ENCODE measurements at places on chromosomes 11 and 22.
A peak's percentile ranks its signal among the peaks of the same experiment; 100 is the strongest.

GRCh38 chr11:126305699-126306098, 1.8 kb downstream of the DCPS start:
- no peak for DNase-seq

DNA sequence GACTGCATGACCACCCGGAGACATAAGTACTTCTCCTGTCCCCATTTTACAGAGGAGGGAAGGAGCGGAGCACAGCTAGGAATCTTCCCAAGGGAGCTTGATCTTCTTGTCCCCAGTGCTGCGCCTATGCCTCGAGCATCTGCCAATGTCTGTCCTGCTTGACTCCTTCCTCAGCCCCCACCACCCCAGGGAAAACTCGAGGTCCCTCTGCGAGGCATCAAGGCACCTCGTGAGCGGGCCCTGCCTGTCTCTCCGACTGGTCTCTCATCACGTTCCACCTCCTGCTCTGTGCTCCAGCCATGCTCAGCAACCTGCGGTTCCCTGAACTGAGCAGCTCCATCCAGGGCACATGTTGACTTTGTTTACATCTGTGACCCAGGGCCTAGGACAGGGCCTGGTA, 2.5 kb downstream of the NCF4 start:
- no peak for DNase-seq

- DNase-seq, result no peak
These were observed 44.1 kb downstream of the FAM118A start for GRCh38 chr22:45353786-45354185.

GRCh38 chr11:61554172-61554988, 26.5 kb downstream of the SYT7 start:
- peak; percentile 19 for DNase-seq

DNA sequence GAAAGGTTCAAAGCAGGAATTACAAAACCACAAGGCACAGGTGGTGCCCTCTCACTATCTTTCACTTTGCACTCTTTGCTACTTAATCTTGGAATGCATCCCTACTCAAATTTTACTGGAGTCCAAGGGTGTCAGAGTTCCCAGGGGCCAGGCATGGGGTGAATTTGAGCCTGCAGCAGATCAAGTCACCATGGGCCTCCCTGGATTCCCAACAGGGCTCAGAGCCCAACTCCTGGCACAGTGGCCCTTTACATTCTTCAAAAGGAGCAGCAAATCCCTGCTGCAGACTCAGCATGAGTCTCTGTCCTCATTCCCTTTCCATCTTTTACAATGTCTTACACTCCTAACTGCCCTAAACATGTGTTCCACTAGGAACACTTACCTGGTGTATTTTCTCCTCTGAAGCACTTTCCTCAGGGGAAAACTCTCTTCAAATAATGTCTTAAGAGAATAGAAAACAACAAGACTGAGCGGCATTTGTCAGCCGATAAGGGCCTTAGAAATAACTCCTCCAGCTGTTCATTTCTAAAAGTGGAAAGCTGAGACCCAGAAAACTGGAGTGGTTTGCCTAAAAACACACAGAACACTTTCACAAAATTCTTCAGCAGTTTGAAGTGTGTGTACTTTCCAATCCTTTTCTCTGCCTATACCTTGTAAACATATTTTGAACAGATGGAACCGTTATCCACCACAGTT, 596.0 kb downstream of the INSC start:
- no peak for DNase-seq

- DNase-seq, result no peak
These were observed 128.7 kb upstream of the TOP3B start for GRCh38 chr22:22111267-22111751.

DNA sequence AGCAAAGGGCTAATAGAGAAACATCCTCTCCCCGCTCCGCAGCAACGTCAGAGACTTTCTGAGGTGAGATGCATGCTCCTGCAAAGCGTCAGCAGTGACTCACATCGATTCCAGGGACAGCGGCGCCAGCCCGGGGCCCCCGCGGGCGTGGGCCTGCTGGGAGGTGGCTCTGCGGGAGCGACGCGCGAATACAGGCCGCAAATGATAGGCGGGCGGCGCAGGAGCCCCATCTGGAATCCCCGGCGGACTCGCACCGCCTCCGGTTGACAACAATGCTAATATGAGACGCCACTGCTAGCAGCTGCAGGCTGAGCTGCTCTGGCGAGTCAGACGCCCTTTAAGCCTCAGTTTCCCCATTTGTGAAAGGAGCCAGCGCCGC, 557 bp downstream of the RANGAP1 start:
- DNase-seq, result peak; percentile 64

DNA sequence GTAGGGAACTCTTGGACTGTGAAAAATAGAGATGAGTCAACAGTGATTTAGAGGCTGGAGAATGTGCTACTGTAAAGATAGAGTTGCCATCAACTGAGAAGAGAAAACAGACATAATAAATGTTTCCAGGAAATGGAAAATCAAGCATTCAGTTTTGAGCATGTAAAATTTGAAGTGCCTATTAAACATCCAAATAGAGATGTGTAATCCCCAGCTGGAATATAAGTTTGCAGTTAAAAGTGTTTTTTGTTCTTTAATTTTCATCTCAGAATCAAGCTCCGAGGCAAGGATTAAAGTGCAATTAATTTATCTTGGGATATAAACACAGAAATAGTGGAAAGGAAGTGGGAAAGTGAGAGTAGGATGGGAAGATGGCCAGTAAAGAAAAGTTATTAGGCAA, 666.0 kb upstream of the RAG2 start:
- DNase-seq, result no peak

DNA sequence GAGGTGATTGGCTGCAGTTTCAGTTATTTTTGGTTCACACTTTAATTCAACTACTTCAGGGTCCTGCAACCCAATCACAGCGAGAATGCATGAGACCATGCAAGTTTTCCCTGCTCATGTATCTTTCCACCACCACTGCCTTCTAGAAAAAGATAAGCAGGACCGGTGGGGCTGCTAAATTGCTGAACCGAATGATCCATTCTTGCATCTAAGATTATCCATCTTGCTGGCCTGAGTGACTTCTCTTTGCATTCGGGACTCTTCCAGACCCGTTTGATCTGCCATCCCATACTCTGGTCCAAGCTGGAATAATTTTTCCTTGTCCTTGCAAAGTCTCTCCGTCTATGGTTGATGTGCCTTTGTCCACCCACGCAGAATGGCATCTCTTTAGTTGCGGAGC, 56.3 kb upstream of the TP53I11 start:
- no peak for DNase-seq

GRCh38 chr11:70432065-70432464, 33.7 kb downstream of the CTTN start:
- no peak for DNase-seq

DNA sequence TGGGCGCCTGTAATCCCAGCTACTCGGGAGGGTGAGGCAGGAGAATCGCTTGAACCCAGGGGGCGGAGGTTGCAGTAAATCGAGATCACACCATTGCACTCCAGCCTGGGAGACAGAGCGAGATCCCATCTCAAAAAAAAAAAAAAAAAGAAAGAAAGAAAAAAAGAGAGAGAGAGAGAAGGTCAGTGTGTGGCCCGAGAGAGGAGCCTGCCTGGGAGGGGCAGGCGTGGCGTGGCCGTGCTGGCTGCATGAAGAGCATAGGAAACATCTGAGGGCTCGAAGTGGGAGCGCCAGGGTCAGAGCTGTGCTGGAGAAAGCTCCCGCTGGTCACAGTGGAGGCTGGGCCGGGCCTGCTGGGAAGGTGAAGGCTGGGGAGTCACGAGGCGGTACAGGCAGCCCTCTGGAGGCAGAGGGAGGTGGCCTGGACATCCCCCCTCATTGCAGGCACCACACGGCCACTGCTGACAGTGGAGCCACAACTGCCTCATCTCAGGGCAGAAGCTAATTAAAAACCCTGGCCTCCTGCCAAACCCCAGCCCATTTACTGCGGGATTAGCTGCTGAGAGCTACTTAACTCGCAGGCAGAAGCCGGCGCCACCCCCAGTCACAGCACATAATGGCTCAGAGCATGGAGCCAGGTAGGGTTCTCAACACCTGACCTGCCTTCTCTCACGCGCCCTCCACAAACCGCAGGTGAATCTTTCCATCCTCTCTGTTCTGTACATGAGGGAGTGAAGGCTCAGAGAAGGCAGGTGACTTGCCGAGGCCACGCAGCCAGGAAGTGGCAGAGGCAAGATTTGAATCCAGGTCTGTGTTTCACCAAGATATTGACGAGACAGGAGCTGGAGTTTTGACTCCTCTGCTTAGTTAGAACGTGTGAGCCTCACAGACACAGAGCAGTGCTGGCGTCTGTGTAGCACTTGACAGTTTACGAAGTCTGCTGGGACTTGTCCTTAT, 32.6 kb downstream of the NFAM1 start:
- DNase-seq, result no peak

GRCh38 chr11:92129811-92130210, 94.8 kb upstream of the FAT3 start:
- no peak for DNase-seq

GRCh38 chr11:16783321-16783801, 44.9 kb downstream of the C11orf58 start:
- no peak for DNase-seq

DNA sequence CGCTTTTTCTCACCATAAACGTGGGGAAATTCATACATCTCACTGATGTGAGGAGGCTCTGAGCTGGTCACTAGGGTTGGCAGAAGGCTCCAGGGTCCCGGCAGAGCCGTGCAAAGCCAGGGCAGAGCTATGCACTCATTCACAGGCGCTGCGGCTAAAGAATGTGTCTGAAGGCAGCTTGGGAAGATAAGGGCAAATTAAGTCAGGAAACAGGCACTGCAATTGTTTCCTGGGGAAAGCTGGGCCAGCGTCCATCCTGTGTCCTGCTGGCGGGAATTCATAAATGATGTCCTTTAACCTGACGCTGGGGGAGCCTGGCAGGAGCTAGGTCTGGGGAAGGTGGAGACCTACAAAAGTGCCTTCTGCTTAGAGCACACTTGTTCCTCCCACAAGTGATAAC, 27.6 kb downstream of the PKNOX2 start:
- no peak for DNase-seq

DNA sequence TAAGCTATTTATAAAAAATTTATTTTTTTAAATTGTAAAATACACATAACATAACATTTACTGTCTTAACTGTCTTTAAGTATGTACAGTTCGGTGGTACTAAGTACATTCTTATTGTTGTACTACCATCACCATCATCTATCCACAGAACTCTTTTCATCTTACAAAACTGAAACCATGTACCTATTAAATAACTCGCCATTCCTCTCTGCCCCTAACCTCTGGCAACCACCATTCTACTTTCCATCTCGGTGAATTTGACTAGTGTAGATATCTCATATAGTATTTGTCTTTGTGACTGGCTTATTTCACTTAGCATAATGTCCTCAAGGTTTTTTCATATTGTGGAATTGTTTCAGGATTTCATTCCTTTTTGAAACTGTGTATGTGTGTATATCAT, 22.6 kb downstream of the USP47 start:
- no peak for DNase-seq

- DNase-seq, result no peak
These were observed 7.9 kb downstream of the PACS1 start for GRCh38 chr11:66077927-66078326.

DNA sequence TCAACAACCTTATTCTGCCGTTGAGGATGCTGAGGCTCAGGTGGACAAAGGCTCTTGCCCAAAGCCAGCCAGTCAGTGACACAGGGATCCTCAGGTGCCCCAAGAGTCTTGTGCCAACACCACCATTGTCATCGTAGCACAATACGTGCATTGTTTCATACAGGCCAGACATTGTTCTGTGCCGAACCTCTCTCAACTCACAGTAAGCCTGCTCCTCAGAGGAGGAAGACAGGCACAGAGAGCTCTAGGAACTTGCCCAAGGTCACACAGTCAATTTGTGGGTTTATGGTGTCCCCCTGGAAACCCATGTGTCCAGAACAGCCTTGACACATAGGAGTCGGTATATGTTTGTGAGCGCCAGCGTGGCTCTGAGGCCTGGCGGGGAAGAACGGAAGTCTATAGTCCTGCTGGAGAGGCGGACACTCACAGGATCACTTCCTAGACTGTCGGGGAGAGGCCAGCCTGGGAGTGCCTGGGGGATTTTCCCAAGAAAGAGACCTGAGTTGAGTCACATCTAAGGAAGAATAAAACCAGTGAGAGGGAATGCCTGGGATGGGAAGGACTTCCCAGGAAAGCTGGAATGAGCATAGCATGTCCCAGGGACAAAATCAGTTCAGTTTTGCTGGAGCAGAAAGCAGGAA, 20.2 kb downstream of the LIF start:
- no peak for DNase-seq

DNA sequence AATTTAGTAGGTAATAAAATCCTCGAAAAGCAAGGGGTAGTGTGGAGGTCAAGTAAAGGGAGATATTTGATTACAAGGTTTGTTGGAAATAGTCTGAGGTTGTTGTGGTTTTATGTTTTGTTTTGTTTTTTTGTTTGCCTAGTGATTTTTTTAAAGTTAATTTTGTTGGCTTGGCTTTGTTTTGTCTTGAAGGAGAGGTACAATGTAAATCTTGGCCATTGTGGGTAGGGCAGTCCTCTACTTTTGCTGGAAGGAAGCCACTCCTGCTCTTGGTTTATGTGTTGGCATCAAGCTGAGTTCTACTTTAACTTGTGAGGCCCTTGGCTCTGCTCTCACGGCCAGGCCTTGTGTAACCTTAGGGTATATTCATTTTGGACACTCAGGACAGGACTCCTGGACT, 3.2 kb downstream of the AMOTL1 start:
- DNase-seq, result no peak

DNA sequence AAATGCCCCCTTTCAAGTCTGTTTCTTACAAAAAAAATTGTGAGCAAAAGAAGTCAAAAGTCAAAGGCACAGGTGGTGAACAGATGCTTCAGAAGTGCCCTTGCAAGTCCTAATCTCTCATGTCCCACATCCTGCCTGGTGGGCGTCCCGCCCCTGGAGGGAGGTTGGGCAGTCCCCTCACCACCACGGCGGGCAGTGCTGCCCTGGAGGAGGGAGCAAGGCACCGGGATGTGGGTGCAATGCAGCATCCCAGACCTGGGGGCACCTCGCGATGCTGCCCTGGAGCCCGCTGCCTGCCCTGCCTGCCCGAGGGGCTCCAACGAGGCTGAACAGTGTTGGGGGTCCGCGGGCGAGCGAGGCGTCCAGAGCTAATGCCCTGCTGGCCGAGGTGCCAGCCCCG, 15.9 kb downstream of the MRGPRG start:
- no peak for DNase-seq

- DNase-seq, result no peak
These were observed 237.3 kb downstream of the BRD1 start for GRCh38 chr22:49590381-49590780.

- no peak for DNase-seq
These were observed 4.8 kb upstream of the C11orf97 start for GRCh38 chr11:94507485-94507884.

DNA sequence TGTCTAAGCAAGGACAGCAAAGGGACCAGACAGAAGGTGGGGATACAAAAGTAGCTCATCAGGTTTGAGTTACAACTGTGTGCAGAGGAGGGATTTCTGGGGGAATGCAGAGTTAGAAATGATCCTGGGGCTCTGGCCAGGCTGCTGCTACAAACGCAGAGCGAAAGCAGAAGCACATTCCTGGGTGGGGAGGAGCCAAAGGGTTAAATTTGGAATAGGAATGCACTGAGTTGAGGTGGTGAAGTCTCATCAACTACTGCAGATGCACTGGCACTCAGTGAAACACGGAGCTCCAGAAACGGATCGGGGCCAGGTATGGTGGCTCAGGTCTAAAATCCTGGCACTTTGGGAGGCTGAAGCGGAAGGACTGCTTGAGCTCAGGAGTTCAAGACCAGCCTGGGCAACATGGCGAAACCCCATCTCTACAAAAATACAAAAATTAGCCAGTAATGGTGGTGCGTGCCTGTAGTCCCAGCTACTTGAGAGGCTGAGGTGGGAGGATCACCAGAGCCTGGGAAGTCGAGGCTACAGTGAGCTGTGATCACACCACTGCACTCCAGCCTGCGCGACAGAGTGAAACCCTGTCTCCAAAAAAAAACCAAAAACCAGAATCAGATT, 3.2 kb downstream of the CHKA start:
- DNase-seq, result no peak

GRCh38 chr11:126362879-126363655, 7.6 kb downstream of the ST3GAL4 start:
- DNase-seq, result no peak

Measured in stimulated activated CD8-positive, alpha-beta memory T cell treated with anti-CD3 and anti-CD28 coated beads, Interleukin-4, amount 100 ng/mL, for 4 hours (primary cell).